Stimulated activated CD4-positive, alpha-beta T cell treated with anti-CD3 and anti-CD28 coated beads, Interleukin-1b, Interleukin-23, amount 100 ng/mL, for 1 hour (primary cell): ENCODE measurements at places on chromosomes 1 and 21.

DNA sequence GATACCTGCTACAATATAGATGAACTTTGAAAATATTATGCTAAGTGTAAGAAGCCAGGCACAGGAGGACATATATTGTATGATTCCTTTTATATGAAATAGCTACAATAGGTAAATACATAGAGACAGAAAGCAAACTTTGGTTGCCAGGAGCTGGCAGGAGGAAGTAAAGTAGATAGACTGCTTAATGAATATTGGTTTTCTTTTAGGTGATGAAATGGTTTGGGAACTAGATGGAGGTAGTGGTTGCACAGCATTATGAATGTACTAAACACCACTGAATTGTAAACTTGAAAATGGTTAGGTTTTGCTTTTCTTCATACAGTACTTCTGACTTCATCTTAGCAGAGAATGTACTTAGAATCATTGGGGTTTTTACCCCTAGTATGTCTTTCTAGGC, 21.5 kb downstream of the ABCB10 start:
- no peak for DNase-seq

DNA sequence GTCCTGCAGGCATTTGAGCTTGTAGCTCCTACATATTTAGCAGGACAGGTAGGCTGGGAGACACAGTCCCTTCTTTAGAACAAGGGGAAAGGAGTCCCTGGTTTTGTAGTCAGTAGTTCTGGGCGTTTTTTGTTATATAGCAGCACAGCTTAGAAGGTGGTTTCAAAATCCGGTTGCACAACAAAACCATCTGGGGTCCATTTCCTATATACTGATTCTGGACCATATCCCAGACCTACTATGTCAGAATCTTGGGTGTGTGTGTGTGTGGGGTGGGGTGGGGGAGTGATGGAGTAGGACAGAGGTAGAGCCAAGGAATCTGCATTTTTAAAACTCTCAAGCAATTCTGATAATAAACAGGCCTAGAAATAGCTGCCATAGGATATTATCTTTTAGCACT, 21.6 kb downstream of the METTL13 start:
- DNase-seq: no peak

GRCh38 chr1:50982611-50983010, 12.6 kb downstream of the CDKN2C start:
- no peak for DNase-seq

GRCh38 chr21:45584786-45585185, 42.5 kb upstream of the SLC19A1 start:
- DNase-seq: no peak

DNA sequence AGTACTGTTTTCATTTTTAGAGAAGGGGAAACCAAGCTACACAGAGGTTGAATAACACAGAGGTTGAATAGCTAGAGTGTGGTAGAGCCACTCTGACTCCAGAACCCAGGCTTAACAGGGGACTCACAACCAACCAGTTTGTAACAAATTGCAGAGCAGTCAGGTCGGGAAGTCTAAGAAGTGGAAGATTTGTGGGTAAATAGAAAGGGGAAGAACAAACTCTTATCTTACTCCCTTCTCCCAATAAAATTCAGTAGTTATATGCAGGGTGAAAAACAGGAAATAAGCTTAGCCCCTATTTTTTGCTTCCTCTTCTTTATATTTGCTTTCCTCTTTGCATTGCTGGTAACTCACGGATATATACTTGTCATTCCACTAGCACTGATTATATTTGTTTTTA, 23.2 kb downstream of the CDC42 start:
- no peak for DNase-seq

DNA sequence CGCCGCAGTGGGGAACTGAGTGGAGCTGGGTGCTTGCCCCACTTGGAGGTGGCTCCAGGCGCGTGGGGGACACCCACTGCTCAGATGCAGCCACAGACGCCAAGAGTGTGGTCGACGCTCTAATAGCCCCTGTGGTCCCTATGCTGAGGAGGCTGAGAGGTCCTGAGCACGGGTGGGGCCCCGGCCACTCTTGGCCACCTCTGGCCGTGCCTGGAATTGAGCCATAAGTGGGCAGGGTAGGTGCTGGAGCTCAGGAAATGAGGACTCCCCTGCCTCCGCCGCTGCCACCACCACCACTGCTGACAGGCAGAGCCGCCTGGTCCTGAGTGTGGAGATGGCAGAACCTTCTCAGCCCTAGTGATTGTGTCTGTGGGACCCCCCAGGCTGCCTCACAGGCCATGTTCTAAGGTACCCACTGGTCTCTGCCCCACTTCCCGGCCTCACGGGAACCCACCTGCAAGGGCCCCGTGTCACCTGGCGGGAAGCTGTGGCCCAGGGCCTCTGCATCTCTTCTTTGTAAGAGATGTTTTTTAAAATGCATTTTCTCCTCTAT, 34.6 kb upstream of the DIP2A start:
- no peak for DNase-seq

GRCh38 chr1:20351911-20352701, 61.4 kb downstream of the VWA5B1 start:
- no peak for DNase-seq

- no peak for DNase-seq
These were observed 162.4 kb upstream of the CACYBP start for GRCh38 chr1:174837386-174837785.

DNA sequence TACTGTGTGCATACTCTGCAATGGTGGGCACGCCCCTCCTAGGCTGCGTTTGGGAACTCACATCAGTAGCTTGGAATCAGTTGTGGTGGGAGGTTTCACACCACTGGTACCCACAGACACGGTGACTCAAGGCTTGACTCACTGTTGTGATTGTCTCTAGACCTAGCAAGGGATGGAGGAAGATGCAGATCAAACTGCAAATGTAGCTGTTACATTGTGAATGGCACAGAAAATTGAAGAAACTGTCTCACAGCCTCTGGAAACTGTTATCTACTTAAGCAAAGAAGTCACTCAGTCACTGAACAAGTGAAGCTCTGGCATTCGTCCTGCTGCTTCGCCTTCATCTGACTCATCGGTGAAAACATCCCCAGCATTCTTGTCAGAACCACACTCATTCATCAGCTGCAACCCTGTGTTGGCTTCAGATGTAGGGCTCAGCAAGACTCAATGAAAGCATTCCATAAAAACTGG, 59.5 kb downstream of the POFUT2 start:
- no peak for DNase-seq

DNA sequence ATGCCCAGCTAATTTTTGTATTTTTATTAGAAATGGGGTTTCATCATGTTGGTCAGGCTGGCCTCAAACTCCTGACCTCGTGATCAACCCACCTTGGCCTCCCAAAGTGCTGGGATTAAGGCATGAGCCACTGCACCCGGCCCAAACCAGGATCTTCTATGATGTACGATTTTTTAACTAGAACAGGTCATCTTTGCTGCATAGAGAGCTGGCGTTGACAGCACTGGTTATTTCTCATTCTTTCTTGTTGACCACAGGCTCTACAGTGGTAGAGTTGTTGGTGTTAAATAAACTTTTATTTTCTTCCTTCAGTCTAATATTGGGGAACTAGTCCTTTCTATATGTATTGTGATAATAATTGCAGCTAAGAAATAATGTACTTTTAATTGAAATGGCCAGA, 3.8 kb upstream of the MAB21L3 start:
- DNase-seq: no peak

GRCh38 chr1:212915245-212916091, 34.9 kb upstream of the VASH2 start:
- DNase-seq: no peak

DNA sequence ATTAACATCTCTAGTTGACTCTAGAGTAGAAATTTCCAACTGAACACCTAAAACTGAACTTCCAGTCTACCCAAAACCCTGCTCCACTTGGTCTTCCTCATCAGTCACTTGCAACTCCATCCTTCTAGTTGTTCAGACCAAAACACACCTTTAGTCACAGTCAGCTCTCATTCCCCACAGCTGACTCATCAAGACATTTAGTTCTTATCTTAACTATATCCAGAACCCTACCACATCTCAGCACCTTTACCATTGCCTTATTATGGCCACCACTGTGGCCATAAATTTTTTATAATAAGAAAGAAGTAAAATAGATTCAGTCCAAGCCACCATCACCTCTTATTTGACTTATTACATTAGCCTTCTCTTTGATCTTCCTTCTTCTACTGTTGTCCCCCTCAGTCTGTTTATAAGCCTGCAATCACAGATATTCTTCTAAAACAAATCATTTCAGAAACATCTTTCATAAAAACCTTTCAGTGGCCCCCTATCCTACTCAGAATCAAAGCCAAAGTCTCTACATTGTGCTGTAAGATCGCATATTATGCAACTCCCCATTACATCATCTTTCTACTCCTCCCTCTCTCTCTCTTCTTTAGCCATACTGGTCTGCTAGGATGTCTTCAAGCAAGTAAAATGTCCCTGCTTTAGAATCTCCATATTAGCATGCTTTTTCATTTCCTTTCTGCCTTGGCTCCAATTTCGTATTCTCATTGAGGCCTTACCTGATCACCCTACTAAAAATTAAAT, 275.9 kb downstream of the LRRC40 start:
- DNase-seq: no peak

GRCh38 chr1:153908071-153908470, 14.7 kb downstream of the GATAD2B start:
- DNase-seq: no peak

- DNase-seq: no peak
These were observed 10.0 kb upstream of the DNAH14 start for GRCh38 chr1:224919508-224919907.

- DNase-seq: no peak
These were observed 9.5 kb downstream of the CDC73 start for GRCh38 chr1:193131266-193131860.

GRCh38 chr1:2238361-2239012, 10.4 kb downstream of the SKI start:
- DNase-seq: no peak

GRCh38 chr1:66758241-66758755, 6.0 kb downstream of the DYNLT5 start:
- DNase-seq: no peak

GRCh38 chr1:72547412-72547811, 265.1 kb upstream of the NEGR1 start:
- DNase-seq: no peak

- no peak for DNase-seq
These were observed 32.7 kb upstream of the ZNF326 start for GRCh38 chr1:89962024-89962741.

- DNase-seq: no peak
These were observed 13.1 kb upstream of the CLCA2 start for GRCh38 chr1:86410879-86411278.

DNA sequence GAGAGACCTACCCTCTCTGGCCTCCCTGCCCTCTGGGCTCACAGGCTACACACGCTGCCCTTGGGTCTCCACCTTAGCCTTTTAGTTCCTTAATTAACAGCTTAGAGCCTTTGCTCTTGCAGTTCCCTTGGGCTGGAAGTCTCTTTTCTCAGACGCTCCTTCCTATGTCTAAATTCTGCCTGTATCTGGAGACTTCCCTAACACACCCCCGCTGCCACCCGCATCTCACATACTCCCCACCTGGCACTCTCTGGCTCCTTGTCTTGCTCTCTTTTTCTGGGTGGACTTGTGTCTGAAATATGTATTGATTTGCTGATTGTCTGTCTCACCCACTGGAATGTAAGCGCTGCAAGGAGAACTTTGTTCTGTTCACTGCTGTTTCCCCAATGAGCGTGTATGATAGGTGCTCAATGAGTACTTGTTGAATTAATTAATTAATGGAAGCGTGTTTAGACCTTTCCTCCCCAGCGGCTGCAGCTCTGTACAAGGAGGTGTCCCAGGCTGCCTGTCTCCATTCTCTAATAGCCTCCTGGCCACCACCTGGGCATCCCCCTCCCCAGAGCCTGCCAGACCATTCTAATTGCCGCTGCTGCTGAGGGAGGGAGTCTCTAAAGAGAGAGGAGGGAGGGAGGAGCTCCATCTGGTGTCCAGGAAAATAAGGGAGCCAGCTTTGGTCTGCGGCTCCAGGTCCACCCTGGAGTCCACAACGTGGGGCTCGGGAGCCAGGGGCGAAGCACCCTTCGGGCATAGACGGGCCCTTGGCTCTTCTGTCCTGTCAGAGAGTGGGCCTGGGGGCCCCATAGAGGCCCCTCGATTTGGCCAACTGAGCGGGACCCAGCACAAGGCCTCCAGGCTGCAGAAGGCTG, 95.4 kb downstream of the RNF220 start:
- DNase-seq: no peak

DNA sequence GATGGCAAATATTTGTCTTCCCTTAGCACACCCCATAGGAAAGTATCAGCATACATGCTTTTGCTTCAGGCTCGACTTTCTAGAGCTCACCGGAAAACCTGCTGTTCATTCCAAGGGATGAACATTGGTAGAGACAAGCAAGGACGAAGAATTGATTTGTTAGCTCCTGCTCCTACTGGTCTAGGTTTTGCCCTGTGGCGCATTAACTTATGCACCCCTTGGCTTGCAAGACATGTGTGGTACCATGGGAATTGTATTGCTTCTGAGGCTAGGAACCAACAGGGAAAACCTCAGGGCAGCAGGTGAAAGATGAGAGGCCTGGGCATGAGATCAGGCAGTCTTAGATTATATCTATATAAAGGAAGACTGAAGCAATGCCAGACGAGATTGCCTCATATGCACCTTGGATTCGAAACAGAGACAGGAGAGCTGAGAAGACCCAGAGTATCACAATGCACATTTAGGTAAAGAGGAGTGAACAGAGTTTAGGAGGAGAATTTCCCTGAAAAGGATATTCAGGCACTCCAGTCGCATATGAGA, 771.2 kb upstream of the B3GALT2 start:
- DNase-seq: no peak

DNA sequence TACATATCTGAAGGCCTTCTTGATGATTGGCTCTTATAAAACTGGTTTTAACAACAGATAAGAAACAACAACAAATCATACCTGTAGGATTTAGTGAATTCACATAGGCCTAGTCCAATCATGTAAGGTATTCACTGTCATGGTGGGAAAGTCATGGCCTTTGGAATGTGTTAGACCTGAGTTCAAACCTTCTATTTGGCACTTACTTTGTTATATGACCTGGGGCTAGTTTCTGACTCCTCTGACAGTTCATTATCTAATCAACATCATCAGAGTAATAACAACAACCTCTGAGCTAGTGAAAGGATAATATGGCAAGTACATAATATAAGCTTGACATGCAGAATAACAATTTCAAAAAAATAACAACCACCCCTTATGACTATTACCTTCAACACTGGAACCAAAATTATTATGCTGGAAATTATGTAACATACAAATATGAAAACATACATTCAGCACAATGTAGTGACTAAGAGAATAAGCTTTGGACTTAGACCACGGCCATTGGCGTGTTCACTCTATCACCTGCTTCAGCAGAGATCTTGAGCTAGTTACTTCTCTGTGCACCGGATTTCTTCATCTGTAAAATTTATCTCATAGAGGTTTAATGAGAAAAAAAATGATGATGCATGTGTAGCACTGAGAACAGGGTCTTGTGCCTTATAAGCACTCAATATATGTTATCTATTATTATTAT, 597.6 kb downstream of the LMO4 start:
- DNase-seq: no peak
